GF-D8 (cell line): ENCODE measurements at places on chromosomes 3 and 15.

GRCh38 chr3:124315215-124316033 lies 323.5 kb upstream of the ROPN1 start:
- no peak for DNase-seq

DNA sequence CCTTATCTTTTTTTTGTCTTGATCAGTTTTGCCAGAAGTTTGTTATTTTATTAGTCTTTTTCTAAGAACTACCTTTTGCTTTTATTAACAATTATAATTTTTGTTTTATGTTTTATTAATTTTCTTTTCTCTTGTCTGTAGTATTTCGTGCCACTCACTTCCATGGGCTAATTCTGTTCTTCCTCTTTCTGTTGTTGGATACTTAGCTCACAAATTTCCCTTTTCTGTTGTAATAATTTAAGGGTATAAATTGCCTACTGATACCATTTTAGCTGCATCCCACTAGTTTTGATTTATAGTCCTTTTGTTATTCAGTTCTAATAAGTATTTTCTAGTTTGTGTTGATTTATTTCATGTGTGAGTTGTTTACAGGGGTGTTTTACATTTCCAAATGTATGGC lies 48.6 kb downstream of the SNRK start:
- DNase-seq, result no peak

DNA sequence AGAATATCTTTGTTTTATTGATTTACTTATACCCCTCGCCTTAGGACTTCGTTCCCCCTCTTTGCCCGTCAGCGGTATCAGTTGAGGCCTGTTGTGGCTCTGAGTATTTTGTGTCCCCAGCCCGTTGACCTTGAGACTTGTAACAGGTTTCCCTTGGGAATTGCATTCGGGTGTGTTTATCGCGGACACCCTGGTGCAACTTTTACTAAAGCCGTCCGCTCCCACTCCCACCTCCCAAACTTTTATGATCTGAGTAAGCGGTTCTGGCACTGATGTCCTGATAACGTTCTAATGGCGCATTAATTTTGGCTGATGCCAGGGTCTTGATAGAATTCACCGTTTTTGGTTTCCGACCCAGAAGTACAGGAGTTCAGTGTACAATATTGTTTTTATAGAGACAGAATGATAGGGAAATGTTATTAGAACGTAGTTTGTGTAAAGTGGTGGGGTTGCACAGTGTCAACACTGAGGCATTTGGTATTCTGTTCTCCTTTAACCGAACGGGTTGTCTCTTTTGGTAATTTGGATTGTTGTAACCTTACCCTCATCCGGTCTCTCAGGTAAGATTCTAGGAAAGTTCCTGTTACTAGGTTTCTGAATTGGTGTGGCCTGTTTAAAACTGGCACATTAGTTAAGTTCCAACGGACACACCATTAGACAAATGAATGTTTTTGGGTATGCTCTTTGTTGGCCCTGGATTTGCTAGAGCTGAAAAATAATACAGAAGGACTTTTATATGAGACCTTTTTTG lies 47.8 kb downstream of the OIP5 start:
- DNase-seq, result no peak

GRCh38 chr15:48029642-48030041 lies 91.1 kb upstream of the SLC24A5 start:
- DNase-seq, result no peak

DNA sequence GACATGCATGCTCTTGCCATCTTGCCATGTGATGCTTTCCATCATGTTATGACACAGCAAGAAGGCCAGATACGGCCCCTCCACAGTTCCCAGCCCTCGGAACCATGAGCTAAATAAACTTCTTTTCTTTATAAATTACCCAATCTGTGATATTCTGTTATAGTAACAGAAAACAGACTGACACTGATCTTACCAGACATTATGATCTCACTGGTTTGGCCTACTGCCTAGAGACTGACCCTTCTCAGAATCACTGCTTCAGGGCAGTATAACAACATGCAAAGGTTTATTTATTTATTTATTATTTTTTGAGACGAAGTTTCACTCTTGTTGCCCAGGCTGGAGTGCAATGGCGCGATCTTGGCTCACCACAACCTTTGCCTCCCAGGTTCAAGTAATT lies 14.0 kb downstream of the ZNF619 start:
- no peak for DNase-seq

DNA sequence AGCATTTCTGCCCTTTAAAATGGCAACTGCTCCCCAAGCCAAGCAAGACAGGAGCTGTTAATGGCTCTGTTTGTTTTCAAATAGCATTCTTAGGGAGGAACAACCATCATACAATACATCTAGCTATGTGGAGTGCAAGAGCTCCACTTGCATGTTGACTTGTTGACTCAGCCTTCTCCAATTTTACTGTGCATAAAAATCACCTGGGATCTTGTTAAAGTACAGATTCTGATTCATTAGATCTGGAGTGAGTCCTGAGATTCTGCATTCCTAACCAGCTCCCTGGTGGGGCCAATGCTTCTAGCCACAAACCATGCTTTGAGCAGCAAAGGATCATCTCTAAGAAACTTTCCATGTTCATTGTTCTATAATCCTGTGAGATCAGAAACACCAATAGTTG lies 171.4 kb downstream of the THRB start:
- DNase-seq, result no peak

- no peak for DNase-seq
These were observed 32.7 kb downstream of the SLCO2A1 start for GRCh38 chr3:133996996-133997395.

DNA sequence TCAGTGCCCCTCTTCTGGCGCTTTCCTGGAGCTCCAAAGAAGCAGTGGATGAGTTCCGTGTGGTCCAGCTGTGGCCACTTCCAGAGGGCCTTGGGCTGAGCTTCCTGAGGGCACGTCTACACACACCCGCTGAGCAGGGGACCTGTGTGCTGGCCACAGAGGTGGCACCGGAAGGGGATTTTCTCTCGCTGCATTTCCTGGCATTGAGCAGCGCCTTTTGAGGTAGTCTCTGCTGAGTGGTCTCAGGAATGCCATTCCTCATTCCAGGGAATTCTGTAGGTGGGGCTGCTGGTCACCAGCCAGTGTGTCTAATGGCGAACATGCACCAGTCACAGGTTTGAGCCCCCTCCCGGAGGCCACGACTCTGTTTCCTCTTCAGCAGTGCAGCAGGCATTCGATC lies 48.1 kb downstream of the AMOTL2 start:
- DNase-seq, result no peak

DNA sequence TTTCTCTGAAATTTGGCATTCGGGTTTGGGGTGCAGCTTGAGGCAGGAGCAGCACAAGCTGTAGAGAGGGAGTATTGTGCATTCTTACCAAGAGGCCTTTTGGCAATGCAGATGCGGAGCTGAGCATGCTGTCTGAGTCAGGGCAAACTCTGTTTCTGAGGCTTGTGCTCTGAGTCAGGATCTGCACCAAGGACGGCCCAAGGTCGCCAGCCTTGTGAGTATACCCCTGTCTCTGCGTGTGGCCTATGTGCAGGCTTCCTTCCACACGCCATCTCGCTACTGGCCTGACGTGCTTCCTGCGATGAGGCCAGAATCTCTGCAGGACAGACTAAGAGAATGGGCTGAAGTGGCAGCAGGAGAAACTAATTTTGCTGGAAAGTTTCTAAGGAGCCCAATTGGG lies 83.8 kb upstream of the ROPN1 start:
- DNase-seq, result no peak

- no peak for DNase-seq
These were observed 139.8 kb downstream of the RPL22L1 start for GRCh38 chr3:170730071-170730812.

DNA sequence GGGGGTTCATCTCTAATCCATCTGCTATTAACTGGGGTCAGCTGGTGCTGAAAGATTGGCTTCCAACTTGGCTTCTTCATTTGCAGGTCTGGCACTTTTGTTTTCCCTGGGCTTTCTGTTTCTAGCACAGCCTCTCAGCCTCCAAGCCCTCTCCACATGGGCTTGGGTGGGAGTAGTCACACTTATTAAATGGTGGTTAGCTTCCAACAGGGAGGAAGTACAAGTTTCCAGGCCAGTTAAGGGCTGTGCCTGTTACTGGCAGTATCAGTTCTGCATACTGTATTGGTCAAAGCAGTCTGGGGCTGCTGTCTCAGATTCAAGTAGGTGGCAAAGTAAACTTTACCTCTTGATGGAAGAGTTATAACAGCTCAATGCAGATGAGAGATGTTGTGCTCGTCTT lies 627.1 kb upstream of the CCDC54 start:
- no peak for DNase-seq

DNA sequence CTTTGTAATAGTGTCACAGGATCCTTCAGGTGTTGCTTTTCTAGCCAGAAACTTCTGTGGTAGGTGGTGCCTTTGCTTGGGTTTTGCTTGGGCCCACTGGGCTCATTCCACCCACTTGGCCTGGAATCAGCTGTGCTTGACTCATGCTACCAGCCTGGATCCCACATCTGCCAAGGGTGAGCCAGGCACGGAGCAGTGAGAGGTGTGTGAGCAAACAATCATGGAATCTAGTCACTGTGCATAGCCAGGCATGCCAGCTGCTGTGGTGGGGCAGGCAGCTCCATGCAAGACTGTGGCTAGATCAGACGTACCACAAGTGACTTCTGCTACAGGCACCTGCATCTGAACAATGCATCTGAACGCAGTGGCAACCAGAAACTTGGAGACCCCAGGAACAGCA lies 275.9 kb downstream of the UBE2E2 start:
- no peak for DNase-seq

DNA sequence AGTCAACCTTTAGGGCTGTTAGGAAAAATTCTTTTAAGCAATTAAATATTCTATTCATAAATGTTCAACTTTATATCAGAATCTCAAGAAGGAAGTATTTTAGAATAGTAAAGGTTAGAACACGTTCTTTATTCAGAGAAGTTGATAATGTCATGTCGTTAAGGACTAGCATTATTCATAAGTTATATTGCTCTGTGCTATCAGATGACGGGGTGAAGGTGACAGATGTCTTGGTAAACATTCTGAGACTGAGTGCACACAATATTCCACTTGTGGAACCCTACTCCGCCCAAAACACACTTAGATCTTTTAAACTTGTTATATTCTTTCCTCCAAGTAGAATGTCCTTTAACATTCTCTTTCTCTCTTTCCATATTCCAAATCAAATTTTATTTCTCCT lies 7.9 kb downstream of the AP4E1 start:
- no peak for DNase-seq

DNA sequence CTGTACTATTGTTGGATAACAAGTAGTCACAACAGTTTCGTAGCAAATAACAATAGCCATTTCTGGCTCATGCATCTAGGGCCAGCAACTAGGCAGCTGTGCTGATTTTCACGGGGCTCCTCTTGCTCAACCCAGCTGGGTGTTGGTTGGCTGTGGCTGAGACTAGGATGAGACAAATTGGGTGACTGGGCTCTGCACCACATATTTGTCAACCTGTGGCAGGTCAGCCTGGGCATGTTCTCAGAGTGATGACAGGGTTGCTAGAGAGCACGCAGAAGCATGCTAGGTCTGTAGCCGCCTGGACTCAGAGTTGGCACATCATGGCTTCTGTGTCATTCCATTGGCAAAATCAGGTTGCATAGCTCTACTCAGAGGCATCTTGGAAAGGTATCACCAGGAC lies 175.9 kb downstream of the OTOL1 start:
- DNase-seq, result no peak

GRCh38 chr3:25572919-25573385 lies 91.8 kb downstream of the TOP2B start:
- DNase-seq, result no peak

GRCh38 chr3:72458375-72458774 lies 389.9 kb downstream of the SHQ1 start:
- DNase-seq, result no peak

GRCh38 chr3:157129803-157130466 lies 30.0 kb downstream of the CCNL1 start:
- no peak for DNase-seq

GRCh38 chr3:81707996-81708395 lies 53.4 kb downstream of the GBE1 start:
- no peak for DNase-seq

- no peak for DNase-seq
These were observed 29.6 kb downstream of the CHAC1 start for GRCh38 chr15:40982855-40983254.

DNA sequence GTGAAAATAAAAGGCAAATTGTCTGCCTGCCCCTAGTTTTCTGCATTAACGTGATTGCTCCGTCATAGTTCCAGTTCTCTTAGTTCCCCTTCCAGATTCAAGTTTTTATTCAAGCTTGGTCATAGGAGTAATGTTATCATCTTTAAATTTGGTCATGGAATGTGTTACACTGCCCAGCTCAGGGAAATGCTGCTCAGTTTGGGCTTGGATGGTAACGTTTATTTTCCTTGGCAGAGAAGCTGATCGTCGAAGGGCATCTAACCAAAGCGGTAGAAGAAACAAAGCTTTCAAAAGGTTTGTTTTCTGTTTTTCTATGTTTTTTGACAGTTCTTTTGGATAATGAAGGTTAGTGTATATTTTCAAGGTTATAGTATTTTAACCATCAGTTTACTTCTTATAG lies 118.4 kb upstream of the FLNB start:
- no peak for DNase-seq

- no peak for DNase-seq
These were observed 39.7 kb downstream of the SRGAP3 start for GRCh38 chr3:9209777-9210176.
